Cortex of kidney (tissue), 1 donor: ENCODE measurements at places on chromosomes 13 and 19.

GRCh38 chr19:30338878-30339623 lies 33.1 kb upstream of the ZNF536 start:
- no peak for DNase-seq

GRCh38 chr19:53655042-53655665 lies 23.4 kb downstream of the DPRX start:
- no peak for DNase-seq

DNA sequence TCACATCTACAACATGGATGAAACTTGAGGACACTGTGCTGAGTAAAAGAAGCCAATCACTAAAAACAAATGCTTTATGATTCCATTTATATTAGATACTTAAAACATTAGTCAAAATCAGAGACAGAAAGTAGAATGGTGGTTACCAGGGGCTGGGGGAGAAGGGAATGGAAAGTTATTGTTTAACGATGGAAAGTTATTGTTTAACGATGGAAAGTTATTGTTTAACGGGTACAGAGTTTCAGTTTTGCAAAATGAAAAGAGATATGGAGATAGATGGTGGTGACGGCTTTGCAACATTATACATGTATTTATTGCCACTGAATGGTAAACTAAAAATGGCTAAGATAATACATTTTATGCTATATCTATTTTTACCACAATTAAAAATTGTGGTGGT lies 160.6 kb downstream of the TUBA3C start:
- no peak for DNase-seq

DNA sequence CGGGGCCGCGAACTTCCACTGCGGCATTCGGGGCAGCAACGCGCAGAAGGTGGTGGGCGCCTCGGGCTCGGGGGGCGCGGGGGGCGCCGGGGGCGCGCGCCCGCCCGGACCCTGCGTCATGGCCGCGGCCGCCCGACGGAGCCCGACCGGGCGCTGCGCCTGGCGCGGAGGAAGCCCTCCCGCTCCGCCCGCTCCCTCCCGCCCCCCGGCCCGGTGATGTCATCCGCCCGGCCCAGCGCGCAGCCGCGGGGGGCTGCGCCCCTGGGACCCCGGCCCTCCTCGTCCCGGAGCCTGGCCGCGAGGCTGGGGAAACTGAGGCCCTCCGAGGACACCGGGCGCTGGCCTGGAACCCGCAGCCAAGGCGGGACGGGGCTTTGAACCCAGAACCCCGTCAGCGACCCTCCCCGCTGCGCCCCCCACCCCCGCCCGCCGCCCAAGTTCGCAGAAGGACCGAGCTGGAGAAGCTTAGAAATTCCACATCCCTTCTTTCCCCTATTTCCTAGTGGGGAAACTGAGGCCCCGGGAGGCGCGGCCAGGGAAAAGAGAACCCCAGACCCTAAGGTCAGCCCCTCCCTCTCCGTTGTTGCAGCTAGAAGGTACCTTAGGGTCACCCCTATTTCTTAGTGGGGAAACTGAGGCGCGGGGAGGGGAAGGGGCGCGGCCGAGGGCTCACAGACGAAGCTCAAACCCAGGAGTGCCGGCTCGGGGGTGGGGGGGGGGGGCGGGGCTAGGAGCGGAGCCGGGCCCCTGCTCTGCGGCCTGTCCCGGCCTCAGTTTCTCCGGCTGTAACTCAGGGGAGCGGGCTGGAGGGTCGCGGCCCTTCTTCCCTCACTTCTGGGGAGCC lies at the start of gene SHC2:
Gene SHC2 (minus strand): TSS at position 157 of the 844 bp plus-strand sequence. CDS start 37 bp downstream, at position 120.
- no peak for DNase-seq

- DNase-seq: no peak
These were observed 136.9 kb downstream of the USP12 start for GRCh38 chr13:27034678-27035111.

DNA sequence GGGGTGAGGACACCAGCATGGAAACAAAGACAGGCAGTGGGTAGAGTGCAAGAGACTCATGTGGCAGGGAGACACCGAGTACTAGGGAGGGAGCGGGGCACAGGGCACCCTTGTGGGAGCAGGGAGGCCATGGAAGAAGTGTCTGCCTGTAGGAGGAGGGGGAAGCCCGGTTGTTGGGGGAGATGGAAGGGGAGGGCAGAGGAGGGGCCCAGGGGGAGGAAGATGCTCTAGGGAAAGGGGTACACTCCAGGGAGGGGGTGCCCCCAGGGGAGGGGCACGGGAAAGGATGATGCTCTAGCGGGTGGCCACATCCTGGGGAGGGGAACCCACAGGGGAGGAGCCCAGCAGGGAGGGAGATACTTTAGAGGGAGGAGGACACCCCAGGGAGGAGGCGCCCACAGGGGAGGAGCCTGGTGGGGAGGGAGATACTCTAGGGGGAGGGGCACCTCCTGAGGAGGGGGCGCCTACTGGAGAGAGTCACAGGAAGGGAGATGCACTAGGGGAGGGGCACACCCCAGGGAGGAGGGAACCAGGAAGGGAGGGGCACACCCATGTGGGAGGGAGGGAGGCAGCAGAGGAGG lies 24.9 kb downstream of the CPAMD8 start:
- no peak for DNase-seq
